ENCODE measurements at places on chromosomes 6 and 20.

- no peak for DNase-seq
These were observed 5.2 kb upstream of the MMS22L start for GRCh38 chr6:97288188-97288587.

DNA sequence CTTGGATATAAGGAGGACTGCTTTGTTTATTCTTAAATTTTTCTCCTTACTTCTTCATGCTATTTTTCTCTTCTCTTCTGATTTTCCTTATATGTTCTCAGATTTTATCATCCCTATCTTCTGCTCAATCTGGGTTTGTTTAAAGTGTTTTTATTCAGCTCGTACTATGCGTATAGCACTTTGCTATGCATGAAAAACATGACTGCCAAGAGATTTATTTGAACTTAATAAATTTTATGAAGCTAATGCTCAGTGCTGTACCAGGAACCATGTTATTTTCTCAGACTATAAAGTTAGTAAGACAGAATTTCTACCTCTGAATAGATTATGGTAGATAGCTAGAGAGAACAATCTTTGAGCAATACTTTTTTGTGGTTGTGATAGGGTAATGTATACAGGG lies 305.9 kb downstream of the LAMA2 start:
- DNase-seq = no peak

DNA sequence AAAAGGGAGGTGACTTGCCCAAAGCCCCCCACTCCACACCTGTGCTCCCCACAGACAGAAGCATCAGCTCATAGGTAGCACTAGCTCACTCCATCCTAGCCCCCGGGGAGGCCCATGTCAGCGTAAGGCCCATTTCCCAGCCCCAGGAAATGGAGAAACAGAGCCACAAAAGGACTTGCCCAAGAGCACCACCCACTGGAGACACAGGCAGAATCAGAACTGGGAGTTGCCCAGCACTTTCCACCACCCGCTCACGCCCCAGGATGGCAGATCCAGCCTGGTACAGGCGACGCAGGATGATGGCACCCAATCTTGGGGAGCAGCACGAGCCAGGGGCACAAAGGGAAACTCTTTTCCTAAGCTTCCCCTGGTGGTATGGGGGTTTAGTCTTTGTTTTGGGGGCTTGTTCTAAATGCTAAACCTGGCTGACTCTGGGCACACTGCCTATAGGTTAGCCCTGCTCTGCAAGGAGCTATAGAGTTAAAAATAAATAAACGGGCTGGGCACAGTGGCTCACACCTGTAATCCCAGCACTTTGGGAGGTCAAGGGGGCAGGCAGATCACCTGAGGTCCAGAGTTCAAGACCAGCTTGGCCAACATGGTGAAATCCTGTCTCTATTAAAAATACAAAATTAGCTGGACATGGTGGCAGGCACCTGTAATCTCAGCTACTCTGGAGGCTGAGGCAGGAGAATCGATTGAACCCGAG lies 11.8 kb downstream of the C20orf203 start:
- no peak for DNase-seq

GRCh38 chr6:133740218-133740617 lies 148.7 kb upstream of the TCF21 start:
- DNase-seq = no peak

DNA sequence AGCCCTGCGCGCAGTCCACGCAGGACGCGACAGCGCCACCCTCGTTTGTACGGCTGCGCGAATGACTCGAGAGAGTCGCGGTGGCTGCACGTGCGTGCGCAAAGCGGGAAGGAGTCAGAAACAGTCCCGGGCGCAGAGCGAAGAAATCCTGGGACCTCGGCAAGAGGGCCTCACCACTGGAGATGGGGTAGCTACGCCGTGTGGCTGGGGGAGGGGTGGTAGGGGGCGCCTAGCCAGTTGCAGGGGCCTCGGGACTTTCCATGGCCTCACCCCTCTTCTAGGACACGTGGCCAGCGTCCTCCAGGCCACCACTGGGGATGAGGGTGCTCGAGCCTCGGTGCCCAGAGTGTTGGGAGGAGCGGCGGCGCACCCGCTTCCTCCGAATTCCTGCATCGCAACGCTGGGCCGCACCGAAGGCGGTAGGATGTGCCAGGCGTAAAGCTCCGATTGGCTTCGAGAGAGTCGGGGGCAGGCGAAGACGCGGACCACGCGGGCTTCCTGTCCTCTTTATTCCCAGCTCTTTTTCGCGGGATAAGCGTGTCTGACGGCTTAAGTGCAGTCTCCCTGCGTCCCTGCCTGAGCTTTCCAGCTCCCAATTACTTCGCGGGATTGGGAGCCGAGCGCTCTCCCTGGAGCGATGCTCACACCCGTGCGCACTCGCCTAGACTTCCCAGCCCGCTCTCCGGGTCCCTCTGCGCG lies 38.7 kb downstream of the NCR2 start:
- DNase-seq = no peak

DNA sequence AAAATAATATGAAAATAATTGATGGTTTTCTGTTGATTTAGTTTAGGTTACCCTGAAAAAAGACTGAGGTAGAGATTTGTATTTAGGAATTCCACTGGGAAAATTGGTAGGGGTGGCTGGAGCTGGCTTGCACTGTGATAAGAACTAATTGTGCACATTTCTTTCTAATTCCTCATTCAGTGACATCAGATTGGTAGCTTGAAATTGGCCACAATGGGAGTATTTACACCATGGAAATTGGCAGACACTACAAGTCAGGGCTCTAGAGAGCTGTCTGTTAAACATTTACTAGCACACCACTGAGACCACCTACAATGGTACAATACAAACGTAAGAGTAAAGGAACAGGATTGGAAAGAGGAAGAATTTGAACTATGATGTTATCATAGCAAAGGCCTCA lies 52.0 kb upstream of the ISM1 start:
- no peak for DNase-seq

- no peak for DNase-seq
These were observed 57.9 kb upstream of the DACT2 start for GRCh38 chr6:168377484-168377855.

- DNase-seq = no peak
These were observed 220.0 kb downstream of the QKI start for GRCh38 chr6:163634211-163635171.

GRCh38 chr6:113903666-113904330 lies 46.7 kb downstream of the MARCKS start:
- no peak for DNase-seq

DNA sequence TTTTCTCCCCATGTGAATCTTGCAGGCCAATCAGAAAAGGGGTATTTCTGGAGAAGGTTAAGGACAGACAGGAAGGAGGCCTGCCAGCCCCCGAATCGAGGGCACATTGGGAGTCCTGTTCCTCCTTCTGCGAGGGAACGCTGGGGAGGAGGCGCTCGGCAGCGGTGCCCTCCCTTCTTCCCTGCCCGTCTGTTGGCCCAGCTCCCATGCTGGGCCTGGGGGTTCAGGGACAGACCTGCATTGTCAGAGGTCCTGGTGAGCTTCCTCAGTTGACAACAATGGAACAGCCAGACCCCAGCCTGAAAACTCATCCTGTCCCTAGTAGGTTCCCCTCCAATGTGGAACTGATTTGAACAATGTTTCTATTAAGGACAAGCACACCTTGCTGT lies 15.1 kb upstream of the SYNJ2 start:
- no peak for DNase-seq

- DNase-seq = no peak
These were observed 48.2 kb downstream of the IRF4 start for GRCh38 chr6:439641-440167.

DNA sequence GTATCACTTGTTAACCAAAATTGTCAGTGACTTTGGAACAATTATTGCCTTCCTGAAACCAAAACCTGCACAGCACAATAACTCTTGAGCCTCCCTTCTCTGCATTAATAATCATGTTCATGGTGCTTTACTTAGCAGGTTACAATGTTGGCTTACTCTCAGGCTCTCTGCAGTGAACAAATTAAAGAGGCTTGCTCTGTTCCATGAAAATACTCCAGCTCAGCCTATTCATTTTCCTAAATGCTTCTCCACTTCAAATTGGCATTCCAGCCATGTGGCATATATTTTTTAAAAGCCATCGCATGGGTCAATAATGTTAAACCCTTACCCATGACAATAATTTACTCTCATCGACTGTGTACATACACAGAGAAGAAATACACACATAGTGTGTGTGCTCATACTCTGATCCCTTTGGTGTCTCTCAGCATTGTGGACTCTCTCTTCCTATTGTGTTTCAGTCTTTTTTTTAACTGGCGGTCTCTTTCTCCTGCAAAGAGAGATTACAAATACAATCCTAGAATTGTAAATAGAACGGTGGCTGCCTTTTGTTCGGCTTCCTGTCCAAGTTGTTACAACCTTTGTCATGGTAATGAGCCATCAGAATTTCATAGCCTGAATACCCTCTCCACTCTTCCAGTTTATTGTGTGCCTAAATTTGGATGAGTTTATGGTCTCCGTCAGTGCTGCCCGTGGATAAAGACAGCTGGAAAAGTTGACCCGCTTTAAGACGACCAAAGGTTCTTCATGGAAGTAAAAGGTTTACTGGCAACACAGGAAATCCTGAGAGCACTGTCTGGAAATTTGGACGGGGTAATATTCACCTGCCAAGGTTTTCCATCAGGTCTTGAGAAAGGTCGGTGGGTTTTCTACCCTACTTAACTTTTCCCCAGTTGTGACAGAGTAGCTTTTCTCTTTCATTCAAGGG lies 263.6 kb downstream of the CD83 start:
- DNase-seq = no peak
